ENCODE measurements at places on chromosomes 4 and X.

DNA sequence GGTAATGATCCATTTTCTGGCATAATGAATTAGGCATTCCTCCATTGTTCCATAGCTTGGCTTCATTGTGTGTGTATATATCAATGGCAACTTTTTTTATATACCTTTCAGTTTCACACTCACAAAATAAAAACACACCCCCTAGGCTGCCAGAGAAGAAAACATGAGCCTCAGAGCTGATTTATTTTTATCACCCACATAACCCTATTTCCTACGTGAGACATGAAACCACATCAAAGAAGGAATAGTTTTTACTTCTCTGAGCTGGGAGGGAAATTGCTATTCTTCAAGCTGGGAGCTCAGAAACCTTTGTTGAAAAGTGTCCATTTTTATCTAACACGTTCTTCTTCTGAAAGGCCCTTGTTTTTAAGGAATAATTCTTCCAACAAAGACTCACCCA lies 126.7 kb upstream of the RAI2 start:
- no peak for DNase-seq

GRCh38 chr4:4590546-4590945 lies 48.7 kb upstream of the STX18 start:
- DNase-seq: no peak

DNA sequence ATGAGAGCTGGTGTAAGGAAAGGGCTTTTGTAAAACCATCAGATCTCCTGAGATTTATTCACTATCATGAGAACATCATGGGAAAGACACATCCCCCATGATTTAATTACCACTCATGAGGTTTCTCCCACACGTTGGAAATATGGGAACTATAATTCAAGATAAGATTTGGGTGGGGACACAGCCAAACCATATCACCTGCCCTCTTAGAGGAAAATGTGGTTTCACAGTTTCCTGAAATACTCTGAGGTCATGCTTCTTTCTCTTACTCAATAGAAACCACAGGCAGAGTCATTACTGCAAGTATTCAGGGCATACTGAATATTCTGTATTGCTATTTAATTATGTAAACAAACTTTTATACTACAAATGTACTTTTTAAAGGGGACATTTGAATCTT lies 1453.3 kb downstream of the PCDH18 start:
- DNase-seq: no peak

DNA sequence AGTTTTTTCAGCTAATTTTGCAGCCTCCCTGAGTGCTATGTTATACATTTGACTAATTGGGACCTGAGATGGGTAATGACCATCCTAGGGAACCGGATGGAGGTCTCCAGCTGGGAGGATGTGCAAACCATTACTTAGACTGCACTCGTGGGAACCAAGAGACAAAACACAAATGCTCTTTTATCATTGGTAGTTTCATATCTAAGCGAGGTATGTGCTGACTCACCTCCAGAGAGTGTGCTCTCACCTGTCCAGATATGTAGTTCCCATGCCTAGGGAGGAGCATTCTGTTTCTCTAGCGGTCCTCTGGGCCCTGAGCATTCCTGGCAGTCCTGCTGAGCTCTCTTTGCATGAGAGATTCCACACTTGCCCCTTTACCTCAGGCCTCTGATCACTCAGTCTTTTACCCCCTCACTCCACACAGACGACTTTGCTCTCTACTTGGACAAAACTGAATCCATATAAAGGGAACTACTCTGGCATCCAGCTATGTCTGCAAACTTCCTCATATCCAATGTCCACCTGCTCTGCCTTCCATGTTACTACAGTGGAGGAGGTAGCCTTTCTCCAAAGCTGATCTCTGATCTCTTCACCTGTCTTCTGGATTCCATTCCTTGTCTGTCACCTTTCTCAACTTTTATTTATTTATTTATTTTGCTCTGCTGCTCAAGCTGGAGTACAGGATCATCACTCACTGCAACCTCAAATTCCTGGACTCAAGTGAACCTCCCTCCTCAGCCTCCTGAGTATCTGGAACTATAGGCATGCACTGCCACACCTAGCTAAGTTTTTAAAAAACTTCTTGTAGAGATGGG lies 88.4 kb downstream of the LRP2BP start:
- DNase-seq: no peak
